Adipocyte (in vitro differentiated cells): ENCODE measurements at places on chromosomes 11 and 22.

- DNase-seq: no peak
Measured at GRCh38 chr11:63534895-63535461, 1.6 kb upstream of the PLAAT4 start.

DNA sequence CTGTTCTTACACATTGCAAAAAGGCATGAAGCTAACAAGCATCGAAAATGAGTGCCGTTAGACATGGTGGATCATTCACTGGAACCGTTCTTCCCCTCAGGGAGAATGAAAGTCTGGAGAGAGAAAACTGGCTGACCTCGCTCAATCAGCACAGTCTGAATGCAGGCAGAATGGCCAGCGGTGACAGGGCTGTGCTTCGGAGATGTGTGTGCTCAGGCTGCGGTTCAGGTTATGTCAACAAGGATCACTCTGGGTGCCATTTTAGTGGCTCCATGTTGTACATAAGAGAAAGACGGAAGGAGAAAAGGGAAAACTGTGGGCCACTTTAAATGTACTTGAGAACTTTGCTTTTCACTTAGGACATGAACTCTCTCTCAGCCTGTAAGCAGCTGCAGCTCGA lies 749.8 kb upstream of the ARHGAP42 start:
- no peak for DNase-seq

DNA sequence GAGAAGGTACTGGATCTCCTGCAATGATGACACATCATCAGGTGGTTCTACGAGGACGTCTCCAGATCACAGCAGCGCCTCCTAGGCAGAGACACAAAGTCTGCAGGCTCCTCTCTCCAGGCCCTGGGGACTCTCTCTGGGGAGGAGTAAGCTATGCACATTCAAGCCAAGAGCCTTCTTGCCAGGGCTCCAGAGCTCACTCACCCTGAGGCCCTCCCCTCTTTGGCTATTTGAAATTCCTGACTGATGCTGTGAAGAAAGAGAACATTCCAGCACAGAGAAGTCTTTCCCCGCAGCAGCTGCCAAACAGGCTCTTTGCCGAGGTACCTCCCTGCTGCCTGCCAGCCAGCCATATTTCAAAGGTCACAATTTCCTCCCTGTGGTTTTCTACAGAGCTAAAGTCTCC lies 204.9 kb downstream of the CSNK2A3 start:
- DNase-seq: peak; percentile 96

DNA sequence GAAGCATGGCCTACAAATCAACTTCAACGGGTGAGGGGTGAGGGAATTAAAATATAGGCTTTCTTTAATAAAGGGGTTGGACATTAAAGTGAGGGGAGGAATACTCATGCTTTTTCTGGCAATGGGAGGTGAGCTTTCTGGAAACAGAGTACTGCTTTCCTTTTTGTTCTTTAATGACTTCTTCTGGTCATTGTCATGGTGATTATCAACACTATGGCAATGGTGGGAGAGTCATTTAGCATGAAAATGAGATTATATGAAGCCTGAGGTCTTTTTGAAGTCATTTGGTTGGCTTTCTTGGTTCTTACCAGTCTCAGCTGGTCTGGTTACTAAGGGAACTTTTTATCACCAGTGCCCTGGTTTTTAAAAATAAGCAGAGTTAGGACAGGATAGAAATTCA lies 475.8 kb upstream of the LRRC4C start:
- no peak for DNase-seq

- no peak for DNase-seq
Measured at GRCh38 chr22:49244466-49245420, 582.9 kb downstream of the BRD1 start.

DNA sequence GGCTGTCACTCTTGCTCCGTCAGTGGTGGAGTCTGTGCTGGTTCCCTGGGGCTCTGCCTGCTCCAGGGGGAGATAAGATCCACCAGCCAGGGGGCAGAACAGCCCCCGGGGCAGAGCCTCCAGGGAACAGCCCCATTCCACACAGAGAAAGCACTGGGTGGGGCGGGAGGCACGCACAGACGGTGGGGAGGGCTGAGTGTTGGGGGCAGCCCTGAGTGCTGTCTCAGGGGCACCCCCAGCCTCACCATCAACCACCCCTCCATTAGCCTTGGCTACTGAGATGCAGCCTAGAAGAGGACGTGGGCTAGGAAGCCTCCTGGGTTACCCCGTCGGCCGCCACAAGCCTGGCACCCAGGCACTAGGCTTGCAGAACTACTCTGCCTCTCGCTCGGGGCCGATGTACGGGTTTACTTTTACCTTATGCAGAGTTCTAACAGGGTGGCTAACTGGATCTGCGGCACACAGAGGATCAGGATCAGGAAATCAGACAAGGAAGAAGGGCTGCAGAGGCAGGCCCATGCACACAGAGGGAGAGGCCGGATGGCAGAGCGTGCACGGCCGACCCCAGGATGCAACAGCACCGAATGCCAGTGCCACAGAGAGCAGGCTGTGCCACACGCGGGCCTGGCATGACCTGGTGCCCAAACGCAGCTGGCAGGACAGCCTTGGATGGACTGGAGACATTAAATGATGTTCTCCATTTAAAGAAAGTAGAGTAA lies 140.5 kb downstream of the CTTN start:
- no peak for DNase-seq

DNA sequence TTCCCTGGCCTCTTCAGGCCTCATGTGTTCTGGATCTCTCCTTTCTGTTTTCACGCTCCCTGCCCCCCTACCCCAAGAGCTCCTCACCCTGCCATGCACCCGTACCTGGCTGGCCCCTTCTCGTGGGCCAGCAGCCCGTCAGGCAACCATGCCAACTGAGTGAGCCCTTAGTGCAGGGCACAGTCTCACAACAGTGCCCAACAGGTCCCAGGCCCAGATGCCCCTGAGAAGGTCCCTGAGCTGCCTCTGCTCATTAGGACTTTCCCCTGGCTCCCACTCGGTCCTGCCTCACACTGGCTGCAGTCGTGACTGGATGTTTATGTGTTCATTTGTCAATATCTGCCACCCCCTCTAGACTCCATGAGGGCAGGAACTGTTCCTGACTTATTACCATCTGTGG lies 44.8 kb upstream of the IGSF9B start:
- no peak for DNase-seq

GRCh38 chr11:14413307-14414069 lies 54.5 kb upstream of the RRAS2 start:
- peak; percentile 77 for DNase-seq

- no peak for DNase-seq
Measured at GRCh38 chr11:118306556-118306955, 2.0 kb downstream of the CD3E start.
